ENCODE measurements at places on chromosomes 12 and 14. TPM values are rescaled to one million over a fixed set of nuclear protein-coding genes. Genes with fewer than 3 reads are reported as not detected.

FAR2 gene
- total RNA-seq: 19.5 TPM

SRRM4 gene
- 0.34 TPM for total RNA-seq

- DNase-seq: peak; percentile 87
These were observed 11.3 kb downstream of the KIF26A start for GRCh38 chr14:104149617-104150135.

GRCh38 chr12:65220761-65221160, 51.4 kb downstream of the LEMD3 start:
- no peak for DNase-seq

DNA sequence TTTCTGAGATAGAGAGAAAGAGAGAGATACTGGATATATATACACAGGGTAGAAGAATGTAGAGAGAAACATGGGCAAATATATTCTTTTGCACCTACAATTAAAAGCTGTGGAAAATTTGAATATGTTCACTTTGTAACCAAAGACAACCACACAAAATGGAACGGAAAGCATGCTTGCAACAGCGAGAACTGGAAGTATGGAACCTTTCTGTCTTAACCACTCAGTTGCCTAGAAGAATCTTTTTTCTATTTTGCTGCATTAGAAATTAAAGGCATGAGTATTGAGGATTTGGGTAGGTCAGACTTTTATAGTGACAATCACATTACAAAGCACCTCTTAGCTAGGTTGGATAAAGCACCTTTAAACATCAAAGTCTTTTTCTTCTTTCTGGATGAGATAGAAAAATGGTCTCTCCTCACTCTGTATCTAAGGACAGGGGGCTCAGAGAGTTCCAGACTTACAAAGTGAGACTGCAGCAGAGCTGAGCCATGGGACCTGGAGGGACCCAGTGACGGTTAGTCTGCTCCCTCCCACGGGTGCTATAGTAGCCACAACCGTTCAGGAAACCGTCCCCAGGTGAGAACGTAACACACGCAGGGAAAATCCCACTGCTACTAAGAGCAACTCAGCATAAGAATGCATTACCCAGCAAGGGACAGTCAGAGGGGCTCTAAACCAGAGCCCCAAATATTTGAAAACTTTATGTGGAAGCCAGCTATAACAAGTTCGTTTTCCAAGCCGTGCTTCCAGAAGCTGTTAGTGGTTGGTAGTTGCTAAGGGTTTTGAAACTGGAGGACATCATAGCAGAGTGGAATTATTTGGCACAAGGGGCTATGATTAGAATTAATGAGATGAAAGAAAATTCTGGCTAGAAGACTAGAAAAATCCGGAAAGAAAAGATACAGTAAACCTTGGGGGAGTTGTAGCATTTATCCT, 97.1 kb downstream of the DAD1 start:
- DNase-seq: no peak

GRCh38 chr14:71863766-71864165, 68.5 kb upstream of the RGS6 start:
- no peak for DNase-seq

- no peak for DNase-seq
These were observed 15.7 kb downstream of the RERG start for GRCh38 chr12:15205341-15206010.

GRCh38 chr12:26746121-26746714, 86.8 kb downstream of the ITPR2 start:
- DNase-seq: no peak

DNA sequence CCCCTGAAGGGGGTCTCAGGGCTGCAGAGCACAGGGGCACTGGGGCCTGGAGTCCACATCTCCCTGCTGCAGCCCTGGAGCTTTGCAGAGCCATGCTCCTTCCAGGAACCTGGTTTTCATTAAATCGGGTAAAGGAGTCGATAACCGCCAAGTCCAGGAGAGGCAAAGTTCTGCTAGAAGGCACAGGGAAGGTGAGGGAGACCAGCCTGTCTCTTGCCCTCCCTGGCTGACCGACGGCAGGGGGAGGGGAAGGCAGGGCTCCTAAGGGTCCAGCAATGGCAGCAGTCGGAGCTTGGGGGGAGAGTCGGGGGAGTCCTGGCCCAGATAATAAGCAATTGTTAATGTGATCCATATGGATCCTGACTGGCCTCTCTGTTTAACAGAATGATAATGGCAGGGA, 3.0 kb downstream of the FIGNL2 start:
- DNase-seq: no peak
